ENCODE measurements at places on chromosomes 16 and 17. TPM values are rescaled to one million over a fixed set of nuclear protein-coding genes. Genes with fewer than 3 reads are reported as not detected.

GRCh38 chr17:28950752-28951427, 428 bp downstream of the PHF12 start:
- H3K27ac ChIP-seq, result peak overlapping the region; percentile 93
- peaks cover 46% of the 10 kb centered on the region for H3K4me1 ChIP-seq
- H3K27me3 ChIP-seq, result no peaks in the 10 kb centered on the region

GRCh38 chr17:17822189-17822588, 14.6 kb downstream of the SREBF1 start:
- peaks cover 90% of the 10 kb centered on the region for H3K4me1 ChIP-seq
- DNase-seq, result no peak
- H3K27me3 ChIP-seq, result no peaks in the 10 kb centered on the region
- H3K4me3 ChIP-seq, result peak overlapping the region; percentile 67
- peak overlapping the region; percentile 75 for H3K27ac ChIP-seq

GRCh38 chr16:58124601-58124915, 4.6 kb downstream of the CFAP20 start:
- no peak overlapping the region for H3K4me3 ChIP-seq
- H3K4me1 ChIP-seq, result peaks cover 74% of the 10 kb centered on the region
- H3K27ac ChIP-seq, result peak overlapping the region; percentile 48
- no peak for DNase-seq
- no peaks in the 10 kb centered on the region for H3K27me3 ChIP-seq

GRCh38 chr17:63741143-63741407, 524 bp downstream of the STRADA start:
- no peaks in the 10 kb centered on the region for H3K27me3 ChIP-seq
- peak overlapping the region; percentile 97 for H3K4me3 ChIP-seq
- H3K27ac ChIP-seq, result peak overlapping the region; percentile 77
- H3K36me3 ChIP-seq, result peaks cover 16% of the 10 kb centered on the region

KRT25 gene
- not detected for total RNA-seq

TMEM204 gene
- not detected for total RNA-seq

Measured in Karpas-422 (cell line).